ENCODE measurements at places on chromosomes 4 and X.

DNA sequence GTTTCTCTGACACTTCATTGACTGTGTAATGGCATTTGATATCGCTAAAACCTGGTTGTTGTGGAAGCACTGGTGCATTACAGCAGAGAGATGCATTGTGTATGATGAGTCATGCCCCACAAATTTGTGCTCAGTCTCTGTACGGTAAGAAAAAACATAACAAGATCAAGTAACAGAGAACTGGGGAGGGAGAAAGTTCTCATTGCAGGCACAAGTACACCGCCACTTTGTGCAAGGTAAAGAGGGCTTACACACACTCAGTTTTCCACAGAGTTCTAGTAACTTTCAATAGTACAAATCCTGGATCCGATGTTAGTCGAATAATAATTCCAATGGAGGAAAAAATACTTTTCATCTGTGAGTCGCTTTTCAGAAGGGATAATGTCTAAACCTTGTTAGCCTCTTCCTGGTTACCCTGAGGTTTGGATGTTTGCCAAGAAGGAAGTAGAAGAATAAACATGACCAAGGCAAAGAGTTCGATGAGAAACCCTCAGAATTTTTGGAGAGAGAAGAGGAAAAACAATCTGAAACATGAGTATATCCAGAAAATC is 512.5 kb upstream of the SLIT2 start:
- no peak for DNase-seq

DNA sequence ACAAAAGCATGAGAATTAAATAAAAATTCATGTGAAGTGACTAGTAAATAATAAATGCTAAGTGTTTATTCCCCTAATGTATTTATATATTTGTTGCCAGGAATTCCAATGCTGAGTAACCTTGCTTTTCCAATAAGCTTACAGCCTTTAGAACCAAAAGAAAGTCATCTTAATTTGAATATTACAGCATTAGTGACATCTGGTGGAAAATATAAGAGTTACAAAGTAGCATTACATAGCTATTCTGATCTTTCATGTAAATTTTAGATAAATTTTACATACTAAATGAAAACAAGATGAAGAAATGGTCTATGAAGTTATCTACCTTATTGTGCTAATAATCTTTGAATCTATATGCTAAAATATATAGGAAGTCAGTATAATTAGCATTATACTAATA is 10.4 kb downstream of the MAD2L1 start:
- DNase-seq, result no peak

DNA sequence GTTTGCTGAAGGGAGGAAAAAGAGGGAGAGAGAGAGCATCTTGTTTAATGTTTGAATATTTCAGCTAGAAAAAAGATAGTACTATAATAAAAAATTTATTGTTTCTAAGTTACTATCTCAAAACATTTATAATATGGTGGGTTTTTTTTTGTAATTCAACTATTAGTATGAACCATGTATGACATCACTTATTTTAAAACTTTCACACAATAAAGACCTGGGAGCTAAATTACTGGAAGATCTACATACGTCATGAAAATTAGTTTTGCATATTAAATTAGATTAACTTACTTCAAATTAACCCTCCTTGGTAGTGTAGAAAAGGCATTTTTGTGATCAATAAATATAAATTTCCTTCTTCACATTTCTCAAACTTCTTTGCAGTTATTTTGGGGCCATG is 432.0 kb upstream of the SLIT2 start:
- no peak for DNase-seq

GRCh38 chrX:13689741-13690211 is 848 bp downstream of the RAB9A start:
- no peak for DNase-seq

DNA sequence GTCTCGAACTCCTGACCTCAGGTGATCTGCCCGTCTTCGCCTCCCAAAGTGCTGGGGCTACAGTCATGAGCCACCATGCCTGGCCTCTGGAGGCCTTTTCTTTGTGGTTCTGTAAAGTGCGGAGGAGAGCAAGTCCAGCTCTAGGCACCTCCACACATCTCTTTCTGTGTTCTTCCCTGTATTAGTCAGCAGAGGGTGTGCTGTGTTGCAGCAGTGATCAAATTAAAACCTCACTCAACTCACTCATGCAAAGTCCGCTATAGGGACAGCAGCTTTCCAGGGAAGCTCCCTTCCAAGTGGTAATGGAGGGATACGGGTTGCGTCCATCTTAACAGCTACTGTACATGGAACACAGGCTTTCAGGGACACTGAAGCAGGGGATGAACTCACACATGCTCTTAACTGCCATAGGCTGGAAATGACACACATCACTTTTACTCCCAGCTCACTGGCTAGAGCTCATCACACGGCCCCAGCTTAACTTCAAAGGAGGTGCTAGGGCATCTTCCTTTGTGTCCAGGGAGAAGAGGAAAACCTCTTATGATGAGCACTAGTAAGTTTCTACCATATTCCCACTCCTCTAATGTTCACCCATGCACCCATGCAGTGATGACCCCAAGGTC is 36.0 kb upstream of the CCNG2 start:
- no peak for DNase-seq

DNA sequence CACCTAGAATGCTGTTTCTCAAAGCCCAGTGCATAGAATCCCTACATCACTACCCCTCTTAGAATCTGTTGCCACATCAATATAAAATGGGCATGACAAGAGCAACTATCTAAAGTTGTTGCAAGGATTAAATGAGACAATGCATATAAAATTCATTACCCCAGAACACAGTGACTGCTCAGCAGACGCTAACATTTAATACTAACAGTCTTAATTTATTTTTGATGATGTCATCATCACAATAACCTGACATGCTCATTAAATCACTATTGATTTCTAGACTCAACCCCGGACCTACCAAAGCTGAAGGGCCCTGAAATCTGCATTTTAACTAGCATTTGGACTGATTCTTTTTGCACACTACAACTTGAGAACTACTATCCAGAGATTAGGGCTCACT is 3.9 kb downstream of the ARSJ start:
- no peak for DNase-seq

Measured in head of caudate nucleus (tissue), 42 donors.